ENCODE measurements at places on chromosomes 3 and 15. TPM values are rescaled to one million over a fixed set of nuclear protein-coding genes. Genes with fewer than 3 reads are reported as not detected.

- no peak for DNase-seq
- no peaks in the 10 kb centered on the region for H3K27me3 ChIP-seq
- no peaks in the 10 kb centered on the region for H3K4me1 ChIP-seq
- no peak overlapping the region for H3K27ac ChIP-seq
Measured at GRCh38 chr3:28791713-28792255, 443.2 kb upstream of the AZI2 start.

DNA sequence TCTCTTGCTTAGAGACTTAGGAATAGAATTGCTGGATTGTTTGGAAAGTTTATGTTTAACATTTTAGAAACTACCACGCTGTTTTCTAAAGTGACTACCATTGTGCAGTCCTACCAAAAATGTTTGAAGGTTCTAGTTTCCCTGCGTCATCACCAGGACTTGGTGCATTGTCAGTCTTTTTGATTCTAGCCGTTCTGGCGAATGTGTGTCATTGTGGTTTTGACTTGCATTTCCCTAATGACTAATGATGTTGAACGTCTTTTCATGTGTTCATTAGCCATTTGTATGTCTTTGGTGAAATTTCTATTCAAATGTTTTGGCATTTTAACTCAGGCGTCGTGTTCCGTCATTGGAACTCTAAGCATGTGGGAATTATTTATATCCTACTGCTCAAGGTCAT is 58.0 kb downstream of the CHD2 start:
- DNase-seq = no peak
- H3K36me3 ChIP-seq = peaks cover 16% of the 10 kb centered on the region
- H3K27ac ChIP-seq = no peak overlapping the region
- H3K27me3 ChIP-seq = no peaks in the 10 kb centered on the region

- H3K27me3 ChIP-seq = no peaks in the 10 kb centered on the region
- no peaks in the 10 kb centered on the region for H3K36me3 ChIP-seq
- DNase-seq = no peak
- no peaks in the 10 kb centered on the region for H3K4me1 ChIP-seq
- H3K4me3 ChIP-seq = no peak overlapping the region
Measured at GRCh38 chr15:27977696-27978095, 121.4 kb downstream of the OCA2 start.

DNA sequence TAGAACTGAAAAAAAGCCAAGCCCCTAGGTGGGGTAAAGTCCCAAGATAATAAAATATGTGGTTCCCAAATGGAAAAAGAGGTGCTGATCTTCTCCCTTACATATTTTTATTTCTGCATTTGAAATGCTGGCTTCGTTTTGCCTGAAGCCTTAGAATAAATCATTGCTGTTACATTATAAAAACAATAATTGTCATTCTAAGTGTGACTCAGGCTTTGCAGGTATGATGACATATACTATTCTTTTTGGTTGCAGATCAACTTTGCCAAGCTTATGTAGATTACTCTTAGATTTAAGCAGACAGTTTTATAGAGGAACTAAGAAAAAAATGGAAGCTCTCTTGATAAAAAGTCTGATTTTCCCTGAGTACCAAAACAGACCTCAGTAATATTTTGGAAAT is 7.5 kb downstream of the IDH3A start:
- H3K27ac ChIP-seq = no peak overlapping the region
- H3K36me3 ChIP-seq = peaks cover 24% of the 10 kb centered on the region
- no peak overlapping the region for H3K4me3 ChIP-seq
- H3K4me1 ChIP-seq = no peaks in the 10 kb centered on the region

GRCh38 chr15:73573572-73573971 is 59.6 kb downstream of the NPTN start:
- H3K4me3 ChIP-seq = no peak overlapping the region
- H3K4me1 ChIP-seq = no peaks in the 10 kb centered on the region
- H3K27ac ChIP-seq = no peak overlapping the region
- H3K36me3 ChIP-seq = peaks cover 43% of the 10 kb centered on the region
- no peak for DNase-seq

DNA sequence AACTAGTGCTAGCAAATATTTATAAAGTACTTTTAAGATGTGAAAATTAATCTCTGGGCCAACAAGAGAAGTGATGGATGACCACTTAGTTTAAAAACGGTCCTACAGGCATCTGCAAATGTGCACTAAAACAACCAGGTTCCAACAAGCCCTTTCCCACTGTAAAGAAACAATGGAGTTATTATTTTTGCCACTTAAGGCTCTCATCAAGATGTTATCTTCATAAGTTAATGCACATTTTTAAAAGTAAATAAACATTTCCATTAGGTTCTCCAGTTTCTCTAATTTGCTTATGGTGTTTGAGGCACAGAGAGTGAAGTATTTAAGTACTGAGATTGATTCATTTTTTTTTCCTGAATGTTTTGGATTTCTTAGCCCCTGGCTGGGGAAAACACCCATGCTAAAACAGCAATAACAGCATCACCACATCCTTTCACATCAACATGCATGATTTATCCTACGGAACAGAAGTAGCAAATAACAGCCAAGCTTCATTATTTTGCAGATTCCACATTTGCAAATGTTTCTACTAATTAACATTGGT is 20.8 kb downstream of the ABI3BP start:
- no peaks in the 10 kb centered on the region for H3K4me1 ChIP-seq
- H3K27me3 ChIP-seq = no peaks in the 10 kb centered on the region
- H3K27ac ChIP-seq = no peak overlapping the region
- H3K4me3 ChIP-seq = no peak overlapping the region

DNA sequence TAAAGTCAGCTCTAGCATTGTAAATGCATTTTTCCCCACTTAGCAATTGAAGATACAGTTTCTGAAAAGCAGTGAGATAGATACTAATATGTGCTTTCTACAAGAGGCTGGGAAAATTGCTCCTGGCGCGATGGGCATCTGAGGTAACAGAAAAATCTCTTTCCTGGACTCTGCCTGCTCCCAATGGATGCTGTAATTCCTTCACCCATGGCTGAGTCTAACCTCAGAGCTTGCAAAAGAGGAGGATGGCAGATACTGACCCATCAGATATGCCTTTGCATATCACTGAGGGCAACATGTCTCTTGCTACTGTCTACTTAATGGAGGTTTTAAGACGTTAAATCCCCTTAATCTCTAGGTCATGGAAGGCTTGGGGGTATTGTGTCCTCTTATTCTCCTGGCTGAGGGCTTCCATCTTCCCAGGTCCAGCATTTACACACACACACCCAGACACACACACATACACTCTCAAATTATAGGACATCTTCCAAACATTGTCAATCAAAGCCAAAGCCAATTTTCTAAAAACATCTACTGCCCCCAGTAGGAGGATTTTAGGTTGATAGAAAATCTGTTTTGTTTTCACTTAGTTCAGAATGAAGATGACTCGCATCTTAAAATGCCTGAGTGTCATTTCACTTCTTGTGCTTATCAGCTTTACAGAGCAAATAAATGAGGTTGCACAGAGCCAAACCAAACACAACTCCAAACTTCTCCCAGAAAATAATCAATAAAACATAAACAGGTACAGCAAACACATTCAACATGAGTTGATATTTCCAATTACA is 2.4 kb downstream of the TRPM1 start:
- H3K27me3 ChIP-seq = no peaks in the 10 kb centered on the region
- no peak for DNase-seq

DNA sequence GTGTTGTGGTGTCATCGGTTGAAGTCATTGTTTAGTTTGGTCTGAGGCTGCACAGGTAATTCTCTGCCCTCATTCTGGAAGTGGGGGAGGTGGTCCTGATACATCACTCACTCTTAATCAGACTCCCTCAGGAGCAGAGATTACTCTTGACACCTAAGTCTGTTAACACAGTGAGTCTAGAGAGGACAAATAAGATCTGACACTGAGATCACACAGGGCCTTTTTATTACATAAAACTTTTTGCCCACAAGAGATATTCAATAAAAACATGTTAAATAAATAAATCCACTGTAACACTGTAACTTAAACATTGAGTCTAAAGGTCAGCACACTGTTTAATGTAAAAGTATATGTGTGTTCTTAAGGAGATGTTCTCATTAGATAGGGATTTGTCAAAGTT is 57.1 kb upstream of the MBNL1 start:
- no peaks in the 10 kb centered on the region for H3K36me3 ChIP-seq
- no peaks in the 10 kb centered on the region for H3K4me1 ChIP-seq
- no peak overlapping the region for H3K27ac ChIP-seq
- no peak overlapping the region for H3K4me3 ChIP-seq

GRCh38 chr3:33064929-33065328 is 32.0 kb downstream of the GLB1 start:
- peaks cover 27% of the 10 kb centered on the region for H3K36me3 ChIP-seq
- H3K27ac ChIP-seq = no peak overlapping the region
- no peak overlapping the region for H3K4me3 ChIP-seq
- DNase-seq = no peak

- peak overlapping the region; percentile 32 for H3K4me3 ChIP-seq
- H3K36me3 ChIP-seq = peaks cover 2% of the 10 kb centered on the region
- no peak for DNase-seq
- H3K27me3 ChIP-seq = peaks cover 11% of the 10 kb centered on the region
Measured at GRCh38 chr3:194323785-194324735, 27.1 kb downstream of the CPN2 start.

- no peaks in the 10 kb centered on the region for H3K27me3 ChIP-seq
- no peak overlapping the region for H3K4me3 ChIP-seq
- peaks cover 25% of the 10 kb centered on the region for H3K4me1 ChIP-seq
- H3K27ac ChIP-seq = peak overlapping the region; percentile 68
- no peaks in the 10 kb centered on the region for H3K36me3 ChIP-seq
- no peak for DNase-seq
Measured at GRCh38 chr3:20047976-20048883, 8.0 kb downstream of the KAT2B start.

DNA sequence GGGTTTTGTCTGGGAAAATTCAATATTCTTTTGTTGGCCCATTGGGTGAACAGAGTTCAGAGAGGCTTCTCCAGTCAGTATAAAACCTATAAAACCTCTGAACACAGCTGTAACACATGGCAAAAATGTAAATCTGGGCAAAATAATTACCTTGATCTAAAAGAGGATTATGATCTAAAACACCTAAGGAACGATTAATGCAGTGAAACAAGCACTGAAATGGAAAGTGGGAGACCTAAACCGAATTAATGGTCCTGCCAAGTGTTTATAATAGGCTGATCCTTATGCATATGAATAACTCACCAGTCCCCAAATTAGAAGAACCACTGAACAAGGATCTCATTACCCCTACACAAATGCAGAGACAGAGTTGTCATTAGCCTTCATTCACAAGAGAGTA is 32.6 kb downstream of the AVEN start:
- no peak overlapping the region for H3K27ac ChIP-seq
- no peaks in the 10 kb centered on the region for H3K4me1 ChIP-seq
- no peak overlapping the region for H3K4me3 ChIP-seq
- H3K27me3 ChIP-seq = no peaks in the 10 kb centered on the region

- H3K27ac ChIP-seq = no peak overlapping the region
- H3K36me3 ChIP-seq = no peaks in the 10 kb centered on the region
- H3K4me3 ChIP-seq = no peak overlapping the region
- no peaks in the 10 kb centered on the region for H3K27me3 ChIP-seq
- peaks cover 26% of the 10 kb centered on the region for H3K4me1 ChIP-seq
- no peak for DNase-seq
Measured at GRCh38 chr3:38100498-38100897, 36.4 kb downstream of the ACAA1 start.

DNA sequence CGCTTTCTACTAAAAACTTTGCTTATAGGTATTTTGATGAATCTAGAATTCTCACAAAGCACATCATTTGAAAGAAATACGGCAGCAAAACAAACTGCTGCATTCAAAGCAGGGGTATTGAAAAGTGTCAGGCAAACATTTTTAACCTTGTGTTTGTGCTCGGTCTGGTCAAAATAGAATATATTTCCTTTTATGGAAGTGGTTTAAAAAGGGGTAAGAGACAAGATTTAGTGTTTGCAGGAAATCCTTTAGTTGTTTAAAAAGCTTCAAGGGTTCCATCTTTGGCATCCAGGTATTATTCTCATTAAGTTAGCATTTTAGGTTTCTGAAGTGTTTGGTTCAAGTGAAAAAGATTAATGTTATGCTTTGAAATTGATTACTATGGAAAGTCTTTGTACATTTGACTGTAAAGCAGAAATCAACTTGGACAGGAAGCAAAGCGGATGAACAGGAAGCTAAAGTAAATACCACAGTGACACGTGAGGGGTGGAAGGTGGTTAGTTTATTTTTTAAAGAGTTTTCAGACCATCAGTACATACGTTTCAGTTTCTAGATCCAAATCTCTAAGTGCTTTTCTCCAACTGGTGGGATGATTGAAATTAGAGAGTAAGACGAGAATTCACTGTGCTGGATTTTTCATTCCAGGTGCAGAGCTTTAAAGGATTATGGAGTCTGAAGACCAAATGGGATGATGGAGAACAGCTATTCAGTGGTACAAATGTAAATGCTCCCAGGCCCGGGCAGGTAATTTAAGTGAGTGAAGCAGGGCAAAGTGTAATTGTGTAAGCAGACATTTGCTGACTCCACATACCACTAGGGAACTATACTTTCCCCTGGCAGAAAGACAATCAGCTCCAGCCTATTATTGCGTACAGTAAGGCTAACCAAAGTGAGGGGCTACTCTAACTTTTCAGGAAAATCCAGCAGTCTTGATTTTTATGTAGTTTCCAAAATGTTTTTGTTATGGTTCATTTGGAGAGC is 341.8 kb upstream of the TBL1XR1 start:
- H3K27ac ChIP-seq = peak overlapping the region; percentile 16
- no peaks in the 10 kb centered on the region for H3K36me3 ChIP-seq
- H3K4me1 ChIP-seq = no peaks in the 10 kb centered on the region

DNA sequence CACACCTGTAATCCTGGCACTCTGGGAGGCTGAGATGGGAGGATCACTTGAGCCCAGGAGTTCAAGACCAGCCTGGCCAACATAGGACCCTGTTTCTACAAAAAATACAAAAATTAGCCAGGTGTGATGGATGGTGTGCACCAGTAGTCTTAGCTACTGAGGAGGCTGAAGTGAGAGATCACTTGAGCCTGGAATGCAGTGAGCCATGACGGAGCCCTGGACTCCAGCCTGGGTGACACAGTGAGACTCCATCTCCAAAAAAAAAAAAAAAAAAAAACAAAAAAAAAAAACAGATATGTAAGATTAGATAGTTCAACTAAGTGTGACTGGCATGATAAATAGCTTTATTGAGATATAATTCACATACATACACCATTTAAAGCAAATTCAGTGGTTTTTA is 9.7 kb downstream of the RBSN start:
- DNase-seq = no peak
- no peak overlapping the region for H3K27ac ChIP-seq
- H3K4me1 ChIP-seq = no peaks in the 10 kb centered on the region
- peaks cover 57% of the 10 kb centered on the region for H3K36me3 ChIP-seq
- no peaks in the 10 kb centered on the region for H3K27me3 ChIP-seq
- H3K4me3 ChIP-seq = no peak overlapping the region

The MRPS11 gene
- 22.5 TPM for total RNA-seq

The ISLR2 gene
- total RNA-seq = 7.1 TPM

The SOX14 gene
- total RNA-seq = 0.39 TPM

The TMEM266 gene
- 3.4 TPM for total RNA-seq

The MTHFS gene
- 18.2 TPM for total RNA-seq

The IL20RB gene
- total RNA-seq = 1.2 TPM

Data from spinal cord (tissue), 10 donors.